Stomach (tissue), 19 donors: ENCODE measurements at places on chromosomes 6 and 20.
A peak's percentile ranks its signal among the peaks of the same experiment; 100 is the strongest.

DNA sequence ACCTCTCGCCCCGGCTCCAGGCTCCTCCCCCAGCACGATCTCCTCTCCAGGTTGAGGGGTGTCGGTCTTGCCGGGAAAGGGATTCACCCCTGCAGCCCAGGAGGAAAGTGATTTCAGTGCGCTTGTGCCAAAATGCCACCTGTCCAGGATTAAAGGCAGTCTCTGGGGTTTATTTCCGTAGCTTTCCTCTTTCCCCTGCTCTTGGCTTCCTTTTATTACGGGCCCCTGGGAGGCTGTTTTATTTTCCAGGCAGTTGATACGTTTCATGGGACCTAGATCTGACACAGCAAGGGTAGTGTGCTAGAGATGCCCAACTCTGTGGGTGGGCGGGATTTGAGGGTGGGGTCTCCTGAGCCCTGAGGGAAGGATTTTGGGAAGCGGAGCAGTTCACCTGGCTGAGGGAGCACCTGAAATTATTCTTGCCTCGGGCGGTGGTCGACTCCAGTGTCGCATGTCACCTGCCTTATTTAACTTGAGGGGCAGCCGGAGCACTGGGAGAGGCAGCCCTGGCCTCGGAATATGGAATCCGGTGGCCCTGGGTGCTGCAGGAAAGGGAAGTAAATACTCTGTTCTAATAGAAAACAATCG lies 9.5 kb upstream of the NKX2-2 start:
- DNase-seq: no peak

DNA sequence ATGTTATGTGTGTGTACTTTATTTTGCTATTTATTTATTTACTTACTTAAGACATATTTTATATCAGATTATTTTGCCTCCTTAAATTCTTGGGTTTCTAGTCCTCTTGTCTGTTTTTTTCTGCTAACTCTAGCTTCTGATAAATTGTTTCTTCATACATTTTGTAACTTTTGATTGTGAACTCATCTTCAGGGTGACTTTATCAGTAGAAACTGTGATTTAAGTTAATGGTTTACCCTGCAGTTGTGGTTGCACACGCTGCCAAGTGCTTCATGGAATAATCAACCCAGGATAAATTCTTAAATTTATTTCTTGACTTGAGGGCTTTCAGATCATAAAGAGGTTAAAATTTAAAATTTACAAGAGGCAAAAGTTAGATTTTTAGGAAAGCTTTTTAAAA lies 173.3 kb downstream of the CENPW start:
- no peak for DNase-seq

DNA sequence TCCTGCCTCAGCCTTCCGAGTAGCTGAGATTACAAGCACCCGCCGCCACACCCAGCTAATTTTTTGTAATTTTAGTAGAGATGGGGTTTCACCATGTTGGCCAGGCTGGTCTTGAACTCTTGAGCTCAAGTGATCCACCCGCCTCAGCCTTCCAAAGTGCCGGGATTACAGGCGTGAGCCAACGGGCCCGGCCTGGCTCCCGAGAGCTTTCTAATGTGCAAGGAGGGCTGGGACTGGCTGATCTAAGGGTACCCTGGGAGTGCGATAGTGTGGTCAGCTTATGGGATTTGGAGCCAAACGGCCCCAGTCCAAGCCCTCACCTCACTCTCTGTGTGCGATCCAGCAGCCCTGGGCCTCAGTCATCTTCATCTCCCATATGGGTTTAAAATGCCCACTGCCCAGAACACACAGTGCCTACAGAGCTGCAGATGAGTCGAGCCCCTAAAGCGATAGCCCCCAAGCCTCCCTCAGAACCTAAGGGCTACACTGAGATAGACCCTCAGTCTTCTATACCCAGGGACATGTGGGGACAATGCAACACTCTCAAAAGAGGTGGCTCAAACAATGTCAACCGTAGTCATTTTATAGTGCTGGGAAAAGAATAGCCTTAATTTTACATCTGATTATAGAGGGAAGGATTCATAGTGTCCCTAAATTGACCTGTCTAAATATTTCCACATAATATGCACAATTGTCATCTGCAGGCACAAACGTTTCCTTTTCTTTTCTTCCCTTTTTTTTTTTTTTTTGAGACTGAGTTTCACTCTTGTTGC lies 50.1 kb downstream of the SSR1 start:
- DNase-seq: no peak

DNA sequence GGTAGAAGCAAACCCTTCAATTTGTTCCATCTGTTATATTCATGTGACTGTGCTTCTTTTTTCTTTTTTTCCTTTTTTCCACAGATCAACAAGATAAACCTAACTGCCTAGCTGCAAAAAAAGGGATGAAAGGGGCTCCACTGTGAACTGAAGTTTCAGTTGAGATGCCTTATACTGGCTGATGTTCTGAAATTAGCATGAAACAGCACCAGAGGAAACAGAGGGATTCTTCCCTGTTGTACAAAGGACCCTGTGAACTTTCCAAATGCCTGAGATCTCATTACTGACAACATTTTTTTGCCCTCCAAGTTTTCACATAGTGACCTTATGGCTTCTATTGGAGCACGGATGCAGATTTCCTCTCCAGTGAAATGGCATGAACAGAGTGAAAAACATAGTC lies 302.7 kb upstream of the TFAP2D start:
- DNase-seq: no peak

GRCh38 chr6:158381214-158381613 lies 68.9 kb downstream of the TULP4 start:
- DNase-seq: no peak

- no peak for DNase-seq
Measured at GRCh38 chr20:46375771-46376170, 30.6 kb downstream of the ELMO2 start.

DNA sequence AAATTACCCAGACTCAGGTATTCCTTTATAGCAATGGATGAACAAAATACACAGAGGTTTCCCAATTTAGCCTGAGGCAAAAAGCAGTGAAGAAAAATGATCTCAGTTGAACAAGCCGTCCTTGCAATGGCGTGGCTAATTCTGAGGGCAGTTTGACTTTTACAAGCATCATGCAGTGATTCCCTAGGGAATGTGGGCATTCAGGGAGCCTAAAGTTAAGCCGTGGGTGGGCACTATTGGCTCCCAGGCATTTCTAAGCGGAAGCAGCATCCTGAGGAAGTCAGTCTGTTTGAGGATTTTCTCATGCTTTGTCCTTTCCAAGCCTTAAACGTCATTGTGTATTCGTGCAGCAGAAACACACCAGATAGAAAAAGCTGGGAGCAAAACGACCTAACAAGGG lies 133.9 kb downstream of the MYLK4 start:
- no peak for DNase-seq

DNA sequence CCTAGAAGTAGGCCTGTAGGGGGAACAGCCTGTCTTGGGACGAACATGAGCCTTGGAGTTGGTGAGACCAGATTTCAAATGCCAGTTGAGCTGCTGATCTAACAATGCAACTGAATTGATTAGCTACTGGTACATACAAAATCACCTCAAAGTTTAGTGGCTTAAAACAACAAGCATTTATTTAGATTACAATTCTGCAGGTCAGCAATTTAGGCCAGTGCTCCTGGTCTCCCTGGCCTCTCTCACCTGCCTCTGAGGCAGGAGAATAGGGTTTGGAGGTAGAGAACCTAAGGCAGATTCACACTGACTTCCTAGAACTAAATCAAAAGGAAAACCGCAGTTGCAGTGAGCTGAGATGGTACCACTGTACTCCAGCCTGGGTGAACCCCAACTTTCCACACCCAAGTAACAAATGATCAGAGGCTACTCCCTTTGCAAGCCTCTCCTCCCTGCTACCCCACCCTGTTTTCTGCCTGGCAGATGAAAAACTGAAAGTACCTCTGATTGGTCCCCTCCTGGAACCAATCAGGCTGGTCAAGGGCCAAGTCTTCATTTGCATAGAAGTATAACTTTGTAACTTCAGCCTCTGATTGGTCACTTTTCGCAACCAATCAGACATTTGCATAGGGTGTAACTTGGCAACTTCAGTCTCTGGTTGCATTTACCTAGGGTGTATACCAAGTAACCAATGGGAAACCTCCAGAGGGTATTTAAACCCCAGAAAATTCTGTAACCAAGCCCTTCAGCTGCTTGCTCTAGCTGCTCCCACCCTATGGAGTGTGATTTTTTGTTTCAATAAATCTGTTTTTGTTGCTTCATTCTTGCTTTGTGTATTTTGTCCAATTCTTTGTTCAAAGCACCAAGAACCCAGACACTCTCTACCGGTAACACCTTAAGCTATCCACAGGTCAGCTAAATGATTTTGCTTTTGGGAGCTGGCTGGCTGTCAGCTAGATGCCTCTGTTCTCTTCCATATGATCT lies 8.1 kb upstream of the UBR2 start:
- no peak for DNase-seq

GRCh38 chr6:20432692-20433091 lies 31.0 kb downstream of the E2F3 start:
- DNase-seq: no peak

- no peak for DNase-seq
Measured at GRCh38 chr6:2918936-2919335, 15.8 kb upstream of the SERPINB9 start.

DNA sequence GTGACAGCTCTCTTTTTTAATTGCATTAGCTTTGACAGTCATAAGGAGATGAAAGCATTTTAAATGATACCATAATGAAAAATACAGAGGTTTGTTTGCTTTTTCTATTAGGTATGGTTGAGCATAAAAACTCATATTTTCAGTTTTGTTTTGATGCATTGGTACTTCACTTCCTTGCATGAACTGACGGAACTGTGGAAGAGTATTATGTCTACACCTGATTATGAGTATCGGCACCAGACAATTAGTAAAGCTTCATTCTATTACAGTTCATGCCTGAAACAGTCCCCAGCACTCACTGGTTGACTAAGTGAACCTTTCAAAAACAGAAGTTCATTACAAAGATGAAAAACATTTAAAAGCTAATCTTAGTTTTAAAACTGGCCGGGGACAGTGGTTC lies 593.0 kb downstream of the GRIK2 start:
- no peak for DNase-seq

DNA sequence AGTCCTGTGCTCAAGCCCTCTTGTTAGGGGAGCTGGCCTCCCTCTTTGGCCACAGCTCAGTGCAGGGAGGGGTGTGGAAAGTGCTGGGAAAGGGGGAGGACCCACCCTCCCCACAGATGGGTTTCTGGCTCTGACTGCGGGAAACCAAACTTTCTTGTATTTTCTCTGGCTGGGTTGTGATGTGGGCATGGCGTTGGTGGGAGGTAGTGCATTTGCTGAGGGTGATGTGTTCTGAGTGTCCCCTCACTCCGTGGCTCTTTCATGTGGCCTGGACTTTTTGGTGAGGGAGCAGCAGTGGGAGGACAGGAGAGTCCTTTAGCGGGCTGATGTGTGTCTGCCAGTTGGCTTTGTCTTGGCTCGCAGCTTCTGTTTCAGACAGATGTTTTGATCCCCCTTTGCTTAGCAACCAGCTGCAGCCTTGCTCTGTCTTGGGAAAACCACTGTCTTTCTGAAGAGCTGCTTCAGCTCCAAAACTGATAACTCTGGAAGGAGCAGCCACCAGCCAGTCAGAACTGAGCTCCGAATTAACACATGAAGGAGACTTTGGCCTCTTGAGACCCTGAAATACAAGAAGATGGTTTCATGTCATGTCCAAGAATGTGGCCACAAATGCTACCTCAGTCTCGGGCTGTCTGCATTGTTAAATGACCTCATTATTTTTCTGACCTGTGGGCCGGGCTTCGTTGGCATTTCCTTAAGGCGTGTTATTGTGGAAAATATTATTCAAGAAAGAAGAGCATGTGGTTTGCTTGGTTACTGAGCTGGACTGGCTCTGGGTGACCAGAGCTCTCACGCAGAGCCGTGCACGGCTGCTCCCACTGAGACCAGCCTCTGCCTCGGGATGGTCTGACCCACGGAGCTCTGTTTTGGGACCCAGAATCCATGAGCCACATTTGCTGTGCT lies 21.5 kb downstream of the SYNJ2 start:
- peak; percentile 91 for DNase-seq

DNA sequence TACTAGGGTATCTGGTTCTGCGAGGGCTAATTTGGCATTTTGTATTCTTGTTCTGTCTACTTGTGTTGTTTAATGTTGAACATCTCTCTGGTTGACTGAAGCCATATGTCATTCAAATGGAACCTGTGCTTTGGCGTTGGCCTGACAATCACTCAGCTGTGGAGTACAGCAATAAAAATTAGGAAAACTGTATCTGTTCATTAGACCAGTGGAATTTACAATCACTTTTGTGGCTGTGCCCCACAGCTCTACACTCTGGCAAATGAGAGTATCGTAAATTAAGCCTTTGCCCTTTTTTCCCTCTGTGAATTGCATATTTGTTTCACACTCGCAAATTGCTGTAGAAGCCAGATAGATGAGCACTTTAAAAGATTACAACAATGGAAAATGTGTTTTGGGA lies 102.0 kb downstream of the ARID1B start:
- DNase-seq: no peak

GRCh38 chr6:113595911-113596376 lies 261.2 kb upstream of the MARCKS start:
- peak; percentile 86 for DNase-seq

DNA sequence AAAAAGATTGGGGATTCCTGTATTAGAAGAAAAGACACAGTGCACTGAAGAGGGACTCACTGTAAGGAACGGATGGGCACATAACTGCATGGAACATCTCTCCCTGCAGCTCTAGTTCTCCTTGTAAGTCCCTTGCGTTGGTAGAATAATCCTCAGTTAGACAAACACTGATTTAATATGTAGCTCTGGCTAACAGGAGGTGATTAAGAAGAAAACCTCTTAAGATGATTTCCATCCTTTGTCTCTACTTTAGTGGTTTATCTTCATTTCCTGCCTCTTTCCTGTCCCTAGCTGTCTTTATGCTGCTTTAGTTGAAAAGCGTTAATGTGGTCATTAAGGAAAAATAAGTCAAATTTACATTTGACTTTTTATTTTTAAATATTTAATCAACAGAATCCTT lies 86.6 kb downstream of the SLC16A10 start:
- no peak for DNase-seq

DNA sequence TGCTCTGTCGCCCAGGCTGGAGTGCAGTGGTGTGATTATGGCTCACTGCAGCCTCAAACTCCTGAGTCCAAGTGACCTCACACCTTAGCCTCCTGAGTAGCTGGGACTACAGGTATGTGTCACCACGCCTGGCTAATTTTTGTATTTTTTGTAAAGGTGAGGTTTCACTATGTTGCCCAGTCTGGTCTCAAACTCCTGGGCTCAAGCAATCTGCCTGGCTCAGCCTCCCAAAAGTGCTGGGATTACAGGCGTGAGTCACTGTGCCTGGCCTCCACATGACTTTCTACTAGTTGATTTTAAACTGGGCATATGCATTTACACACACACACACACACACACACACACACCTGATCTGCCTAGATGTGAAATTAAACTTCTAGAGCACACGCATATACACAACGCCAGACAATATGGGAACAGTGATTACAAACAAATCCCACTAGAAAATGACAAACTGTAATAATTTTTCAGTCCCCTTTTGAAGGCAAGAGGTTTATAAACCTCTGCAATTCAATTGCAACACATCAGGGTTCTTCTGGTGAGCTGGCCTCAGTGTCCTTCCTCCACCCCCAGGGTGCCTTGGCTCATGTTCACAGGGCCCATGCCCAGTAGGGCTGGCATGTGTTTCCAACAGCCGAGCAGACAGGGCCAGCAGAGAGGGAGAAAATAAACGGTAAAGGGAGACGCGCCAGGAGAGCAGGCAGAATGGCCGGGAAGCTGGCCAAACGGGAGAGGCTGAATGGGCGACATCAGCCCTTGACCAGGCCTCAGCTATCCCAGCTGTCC lies 31.2 kb downstream of the PARD6B start:
- DNase-seq: peak; percentile 48
